Fibroblast of villous mesenchyme (primary cell): ENCODE measurements at places on chromosomes 4 and X.

DNA sequence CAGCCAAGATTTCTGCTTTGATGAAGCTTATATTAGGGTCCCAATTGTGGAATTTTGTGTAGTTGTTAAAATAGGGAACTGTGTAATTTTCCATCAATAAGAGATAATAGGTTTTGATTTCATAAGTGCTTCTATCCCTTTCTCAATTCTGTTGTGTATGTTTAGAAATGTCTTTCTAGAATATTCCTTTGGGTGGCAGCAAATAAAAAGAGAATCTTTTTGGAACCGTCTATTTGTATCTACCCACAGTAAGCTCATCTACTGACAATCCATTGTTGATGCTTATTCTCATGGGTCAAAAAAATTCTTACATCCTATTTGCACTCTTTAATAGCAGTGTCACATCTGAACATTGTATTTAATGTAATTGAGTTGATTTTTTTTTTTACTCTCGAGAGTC lies 61.7 kb downstream of the TMA16 start:
- DNase-seq, result no peak

GRCh38 chr4:159195361-159195769 lies 92.5 kb downstream of the RAPGEF2 start:
- no peak for DNase-seq

GRCh38 chr4:3413675-3414420 lies 27.9 kb upstream of the HGFAC start:
- no peak for DNase-seq

DNA sequence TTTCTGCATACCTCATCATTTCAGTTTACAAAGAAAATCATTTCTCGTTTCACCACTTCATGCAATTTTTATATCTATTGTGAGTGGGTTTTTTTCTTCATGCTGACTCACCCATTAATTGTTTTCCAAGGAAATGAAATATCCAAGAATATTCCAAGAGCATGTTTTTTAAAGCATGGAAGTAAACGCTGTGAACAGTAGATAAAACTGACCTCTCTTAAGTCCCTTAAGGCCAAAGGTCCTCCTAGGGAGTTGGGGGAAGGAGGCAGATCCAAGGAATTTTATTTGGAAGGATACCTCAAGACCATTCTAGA lies 2.6 kb upstream of the APBB2 start:
- no peak for DNase-seq

DNA sequence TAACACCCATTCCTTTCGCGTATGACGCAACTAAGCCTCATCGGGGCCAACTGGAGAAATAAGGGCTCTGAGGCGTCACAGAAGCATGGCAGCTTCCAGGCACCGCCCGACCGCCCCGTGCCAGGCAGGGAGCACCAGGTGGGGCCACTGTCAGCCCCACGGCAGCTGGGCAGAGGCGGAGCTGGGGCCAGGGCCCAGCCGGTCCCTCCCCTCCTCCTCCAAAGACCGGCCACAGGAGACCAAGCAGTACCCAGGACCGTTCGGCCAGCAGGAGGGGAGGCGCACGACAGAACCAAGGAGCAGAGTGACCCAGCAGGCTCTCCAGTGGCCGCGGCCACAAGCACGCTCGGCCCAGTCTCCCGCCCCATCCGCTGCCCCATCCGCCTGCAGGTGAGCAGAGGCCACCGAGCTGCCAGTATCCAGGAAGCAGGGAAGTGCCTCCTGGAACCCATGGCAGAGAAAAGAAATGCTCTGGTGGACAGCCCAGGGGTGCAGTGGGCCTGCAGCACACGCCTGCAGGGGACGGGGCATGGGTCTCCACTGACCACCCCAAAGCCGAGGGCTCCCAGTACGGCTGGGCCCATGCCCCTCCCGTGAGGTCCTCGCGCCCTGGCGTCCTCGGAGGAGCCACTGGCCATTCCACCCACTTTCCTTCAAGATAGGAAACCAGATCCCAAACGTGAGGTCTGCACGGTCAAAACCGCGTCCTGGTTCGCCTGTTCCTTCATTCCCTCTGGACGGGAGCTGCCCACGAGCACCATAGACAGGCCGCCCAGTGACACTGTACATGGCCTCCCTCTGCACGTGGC lies 9.6 kb downstream of the CTBP1 start:
- DNase-seq, result no peak

DNA sequence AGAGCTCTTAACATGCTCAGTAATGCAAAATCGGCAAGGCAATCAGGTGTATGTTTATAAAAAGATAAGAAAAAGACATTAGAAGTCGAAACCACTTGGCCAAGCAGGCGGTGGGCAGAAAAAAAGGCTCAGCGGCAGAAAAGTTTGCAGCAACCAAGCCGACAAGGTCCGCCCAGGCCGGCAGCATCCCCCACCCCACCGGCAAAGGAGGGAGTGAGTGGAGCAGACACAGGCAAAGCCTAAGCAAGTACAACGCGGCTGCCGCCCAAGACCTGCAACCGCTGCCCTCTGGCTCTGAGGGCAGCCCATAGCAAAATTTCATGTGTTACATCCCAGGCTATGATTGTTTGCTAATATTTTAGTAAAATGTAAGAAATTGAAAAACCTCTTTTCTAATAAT lies 125.4 kb upstream of the ZCCHC13 start:
- no peak for DNase-seq

DNA sequence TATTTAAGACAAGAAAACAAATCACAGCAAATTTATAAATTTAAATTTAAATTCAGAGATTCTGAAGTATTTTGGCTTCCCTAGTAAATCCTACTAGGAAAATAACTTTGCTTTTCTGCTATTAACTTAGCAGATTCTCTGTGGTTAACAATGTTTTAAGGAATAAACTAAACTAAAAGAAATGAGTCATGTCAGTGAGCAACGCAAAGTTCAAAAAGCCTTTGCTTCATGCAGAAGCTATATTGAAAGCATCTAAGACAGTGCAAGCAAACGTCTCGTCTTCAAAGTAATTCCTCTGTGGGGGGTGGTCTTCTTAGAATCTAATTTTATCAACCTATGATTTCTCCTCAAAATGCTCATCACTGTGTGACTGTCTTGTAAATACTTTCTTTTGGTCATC lies 30.1 kb downstream of the GABRB1 start:
- DNase-seq, result peak; percentile 20

DNA sequence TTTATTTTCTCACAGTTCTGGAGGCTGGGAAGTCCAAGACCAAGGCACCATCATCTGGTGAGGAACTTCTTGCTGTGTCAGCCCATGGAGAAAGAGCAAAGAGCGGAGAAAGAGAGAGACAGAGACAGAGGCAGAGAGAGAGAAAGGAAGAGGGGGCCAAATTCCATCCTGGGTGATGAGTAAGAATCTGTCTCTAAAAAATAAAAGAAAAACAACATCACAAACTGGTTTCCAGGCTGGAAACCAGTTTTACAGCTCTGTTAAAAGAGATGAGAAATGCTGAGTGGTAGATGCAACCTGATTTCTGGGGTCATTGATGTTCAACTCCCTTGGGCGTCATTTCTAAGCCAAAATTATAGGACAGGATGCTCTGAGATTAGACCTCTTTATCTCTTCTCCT lies 72.9 kb downstream of the SHOX start:
- no peak for DNase-seq

DNA sequence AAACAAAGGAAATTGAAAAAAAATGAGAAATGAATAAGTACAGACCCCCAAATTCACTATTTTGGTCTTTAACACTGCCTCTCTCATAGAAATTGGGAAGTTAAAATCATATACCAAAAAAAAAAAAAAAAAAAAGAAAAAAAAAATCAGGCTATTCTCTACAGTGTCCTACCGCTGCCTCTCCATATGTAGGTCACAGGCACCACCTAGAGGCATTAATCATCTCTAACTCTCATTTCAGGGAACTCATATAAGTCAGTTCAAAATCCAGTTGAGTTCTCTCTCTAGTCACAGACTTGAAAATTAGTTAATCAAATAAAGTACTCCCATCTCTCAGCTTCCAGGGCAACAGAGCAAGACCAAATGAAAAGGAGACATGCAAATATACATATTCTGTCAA lies 47.9 kb downstream of the COX18 start:
- DNase-seq, result peak; percentile 46

GRCh38 chr4:90951037-90951436 lies 823.8 kb downstream of the CCSER1 start:
- peak; percentile 25 for DNase-seq

- peak; percentile 29 for DNase-seq
These were observed 754 bp upstream of the KLF3 start for GRCh38 chr4:38663090-38663800.

- DNase-seq, result peak; percentile 10
These were observed 121.8 kb downstream of the FHIP1A start for GRCh38 chr4:151530783-151531182.

DNA sequence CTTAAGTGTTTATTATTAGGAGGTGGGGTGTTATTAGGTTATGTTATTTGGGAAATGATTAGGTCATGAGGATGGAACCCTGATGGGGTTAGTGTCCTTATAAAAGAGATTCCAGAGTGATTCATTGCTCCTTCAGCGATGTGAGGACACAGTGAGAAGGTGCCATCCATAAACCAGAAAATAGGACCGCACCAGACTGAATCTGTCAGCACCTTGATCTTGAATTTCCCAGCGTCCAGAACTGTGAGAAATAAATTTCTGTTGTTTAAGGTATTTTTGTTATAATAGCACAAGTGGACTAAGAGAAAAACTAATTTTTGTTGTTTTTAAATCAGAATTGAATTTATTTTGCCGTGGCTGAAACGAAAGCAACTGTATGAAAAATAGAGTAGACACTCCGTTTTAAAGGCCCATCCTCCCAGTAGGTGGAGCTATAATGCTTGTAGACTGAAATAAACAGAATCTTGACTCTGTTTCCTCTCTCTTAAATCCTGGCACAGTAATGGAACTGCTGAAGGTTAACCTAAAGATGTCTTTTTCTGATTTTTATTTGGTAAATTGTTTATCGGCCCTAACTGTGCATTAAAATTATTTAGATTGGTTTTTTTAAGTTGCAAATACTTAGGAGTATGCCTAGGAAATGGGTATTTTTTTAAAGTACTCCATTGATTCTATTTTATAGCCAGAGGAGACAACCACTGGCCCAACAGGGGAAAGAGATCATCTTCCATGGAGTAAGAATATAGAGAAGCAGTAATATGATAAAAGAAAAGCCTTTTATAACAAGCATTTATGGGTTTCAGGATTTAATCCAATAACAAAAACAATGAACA lies 133.2 kb upstream of the ADAMTS3 start:
- DNase-seq, result peak; percentile 68

GRCh38 chr4:36651253-36651652 lies 369.8 kb downstream of the DTHD1 start:
- no peak for DNase-seq

- DNase-seq, result no peak
These were observed 408.7 kb upstream of the PITX2 start for GRCh38 chr4:111031596-111031995.

GRCh38 chr4:38013461-38014366 lies 53.5 kb downstream of the PTTG2 start:
- no peak for DNase-seq

DNA sequence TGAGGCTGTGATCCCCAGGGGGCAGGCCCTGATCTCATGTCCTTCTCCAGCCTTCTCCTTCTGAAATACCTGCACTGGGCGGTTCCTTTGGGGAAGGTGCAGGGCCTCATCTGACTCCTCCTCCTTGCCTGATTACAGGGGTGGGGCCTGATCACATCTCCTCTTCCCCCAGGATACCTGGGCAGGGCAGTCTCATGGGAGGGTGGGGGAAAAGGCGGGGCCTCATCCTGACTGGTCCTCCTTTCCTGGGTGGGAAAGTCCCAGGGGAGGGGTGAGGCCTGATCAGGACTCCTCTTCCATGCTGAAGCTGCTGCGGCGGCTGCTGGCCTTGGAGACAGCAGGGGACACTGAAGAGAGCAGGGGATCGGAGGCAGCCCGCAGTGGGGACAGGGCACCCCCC lies 13.3 kb downstream of the TFE3 start:
- no peak for DNase-seq

GRCh38 chr4:120801137-120801758 lies 121.3 kb downstream of the PRDM5 start:
- DNase-seq, result peak; percentile 28

DNA sequence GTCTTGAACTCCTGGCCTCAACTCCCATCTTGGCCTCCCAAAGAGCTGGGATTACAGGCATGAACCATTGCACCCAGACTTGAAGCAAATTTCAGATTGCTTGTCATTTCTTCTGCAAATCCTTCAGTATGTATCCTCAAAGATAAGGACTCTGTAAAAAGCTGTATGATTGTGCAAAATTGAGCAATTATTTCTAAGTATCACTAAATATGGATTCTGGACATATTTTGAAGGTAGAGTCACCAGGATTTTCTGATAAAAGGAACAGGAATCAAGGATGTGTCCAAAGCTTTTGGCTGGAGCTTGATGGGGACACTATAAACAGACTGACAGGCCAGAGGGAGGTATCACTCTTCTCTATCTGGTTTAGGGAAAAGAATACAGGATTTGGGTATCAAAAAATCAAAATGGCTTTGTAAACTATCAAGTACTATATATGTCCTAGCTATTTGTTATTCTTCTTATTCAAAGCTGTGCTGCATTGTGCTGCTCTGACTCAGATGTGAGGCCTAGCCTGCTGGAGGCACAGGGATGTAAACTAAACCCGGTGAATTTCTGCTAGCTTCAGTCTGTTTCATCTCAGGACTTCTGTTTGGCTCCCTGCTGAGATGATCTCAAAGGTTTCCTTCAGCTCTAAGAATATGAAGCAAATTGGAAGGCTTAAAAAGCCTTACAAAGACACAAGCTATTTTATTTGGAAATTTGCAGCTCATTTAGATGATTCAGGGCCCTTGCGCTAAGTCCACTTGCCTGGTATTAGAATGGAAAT lies 8.3 kb downstream of the RPS4X start:
- DNase-seq, result peak; percentile 76

GRCh38 chrX:34300871-34301270 lies 168.8 kb upstream of the FAM47A start:
- DNase-seq, result peak; percentile 39

GRCh38 chr4:60589425-60589824 lies 610.7 kb upstream of the ADGRL3 start:
- DNase-seq, result no peak

DNA sequence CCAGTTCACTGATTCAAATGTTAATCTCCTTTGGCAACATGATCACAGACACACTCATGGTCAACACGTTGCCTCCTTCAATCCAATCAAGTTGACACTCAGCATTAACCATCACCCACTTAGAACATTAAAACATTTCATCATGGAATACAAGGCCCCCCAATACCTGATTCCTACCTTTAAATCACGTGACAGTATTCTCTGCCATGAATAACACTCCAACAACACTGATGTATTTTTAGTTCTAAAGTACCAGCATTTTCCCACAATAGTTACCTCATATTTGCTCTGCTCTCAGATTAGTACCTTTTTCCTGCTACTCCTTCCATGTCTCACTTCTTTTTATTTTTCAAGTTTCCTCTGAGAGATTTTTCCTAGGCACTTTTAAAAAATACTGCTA lies 19.6 kb downstream of the IL13RA2 start:
- DNase-seq, result no peak

DNA sequence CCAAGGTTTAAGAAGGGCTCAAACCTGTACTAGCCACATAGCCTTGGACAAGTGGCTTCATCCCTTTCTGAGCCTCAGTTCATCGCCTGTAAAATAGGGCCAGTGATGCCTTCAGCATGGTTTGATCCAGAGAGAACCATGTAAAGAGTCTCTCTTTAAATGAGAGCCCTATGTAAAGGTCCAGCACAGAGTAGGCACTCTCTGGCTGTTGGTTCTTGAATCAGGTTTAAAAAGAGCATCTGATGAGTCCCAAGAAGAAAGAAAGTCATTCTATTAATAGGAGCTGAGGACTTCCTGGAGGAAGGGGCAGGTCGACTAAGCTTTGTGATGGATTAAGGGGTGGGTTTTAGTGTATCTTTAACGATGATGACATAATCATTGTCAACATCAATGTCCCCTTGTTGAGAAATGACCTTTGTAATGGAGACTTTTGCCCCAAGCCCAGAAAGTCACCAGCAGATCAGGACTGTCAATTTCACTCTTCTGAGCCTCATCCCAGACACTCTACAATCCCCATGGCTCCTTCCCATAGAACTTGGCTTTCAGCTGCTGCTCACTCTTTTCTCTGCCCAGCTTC lies 4.0 kb upstream of the SLC2A9 start:
- no peak for DNase-seq
